ENCODE measurements at places on chromosomes 5 and 9. TPM values are rescaled to one million over a fixed set of nuclear protein-coding genes. Genes with fewer than 3 reads are reported as not detected.

The IL33 gene
- 0.83 TPM for total RNA-seq

The FAM163B gene
- total RNA-seq, result not detected

The CATSPER3 gene
- 0.67 TPM for total RNA-seq

The NR5A1 gene
- total RNA-seq, result not detected

The SPATA31C1 gene
- total RNA-seq, result not detected

The SPTLC1 gene
- total RNA-seq, result 63.5 TPM

The ORM2 gene
- total RNA-seq, result not detected

The GPR150 gene
- total RNA-seq, result 0.14 TPM

The SLC31A2 gene
- total RNA-seq, result 6.4 TPM

The SHISAL2B gene
- total RNA-seq, result not detected

The BAAT gene
- total RNA-seq, result 0.43 TPM

The SLC9A3 gene
- total RNA-seq, result 2.9 TPM

The PAPPA gene
- total RNA-seq, result 33.6 TPM

The C9orf153 gene
- total RNA-seq, result not detected

The GGTA1 gene
- 0.06 TPM for total RNA-seq

The C8G gene
- total RNA-seq, result 0.64 TPM
